Smooth muscle cell of the brain vasculature (primary cell): ENCODE measurements at places on chromosomes 2 and 18.
A peak's percentile ranks its signal among the peaks of the same experiment; 100 is the strongest.

- no peak for DNase-seq
These were observed 14.6 kb downstream of the UGP2 start for GRCh38 chr2:63856303-63856603.

GRCh38 chr18:48159816-48160215 is 229.4 kb upstream of the SMAD2 start:
- DNase-seq: no peak

- DNase-seq: no peak
These were observed 35.9 kb upstream of the HTR2B start for GRCh38 chr2:231160701-231161100.

DNA sequence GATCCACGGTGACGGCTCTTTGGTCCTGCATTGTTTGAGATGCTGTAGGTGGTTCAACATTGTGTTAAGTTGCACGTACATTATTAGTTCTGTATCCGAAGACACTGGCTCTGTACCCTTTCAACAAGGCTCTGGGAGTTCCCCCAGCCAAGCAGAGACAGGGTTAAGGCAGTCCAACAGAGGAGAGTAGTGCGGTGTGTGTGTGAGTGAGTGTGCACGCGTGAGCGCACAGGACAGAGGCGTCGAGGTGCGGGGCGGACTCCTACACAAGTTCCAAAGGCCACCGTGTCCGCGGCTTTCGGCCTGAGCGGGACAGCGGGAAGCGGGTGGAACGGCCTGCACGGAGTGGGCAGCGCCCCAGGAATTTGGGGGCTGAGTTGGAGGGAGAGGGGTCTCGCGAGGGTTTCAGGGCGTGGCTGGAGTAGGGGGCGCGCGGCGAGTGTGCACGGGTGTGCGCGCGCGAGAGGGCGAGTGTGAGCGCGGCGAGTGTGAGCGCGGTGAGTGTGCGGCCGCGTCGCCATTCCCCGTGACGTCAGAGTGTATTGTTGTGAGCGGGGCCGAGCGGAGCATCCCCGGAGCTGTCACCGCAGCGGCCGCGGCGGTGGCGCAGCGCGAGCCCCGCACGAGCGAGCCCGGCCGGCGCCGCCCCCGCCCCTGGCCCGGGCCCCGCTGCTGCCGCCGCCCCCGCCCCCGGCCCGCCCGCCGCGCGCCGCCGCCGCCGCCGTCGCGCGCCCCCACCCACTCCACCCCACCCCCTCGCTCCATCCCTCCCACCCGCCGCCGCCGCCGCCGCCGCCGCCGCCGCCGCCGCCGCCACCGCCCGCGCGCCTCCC is at the start of gene ASXL3:
Gene ASXL3, plus strand, starts transcription at position 535 of the 833 bp plus-strand sequence. CDS start 413 bp downstream, outside the sequence.
- DNase-seq: no peak

- no peak for DNase-seq
These were observed 7.5 kb upstream of the PTPN2 start for GRCh38 chr18:12891561-12891960.

- DNase-seq: no peak
These were observed 800.8 kb upstream of the GYPC start for GRCh38 chr2:125855204-125855603.

GRCh38 chr2:86036669-86037138 is 69.0 kb downstream of the POLR1A start:
- DNase-seq: no peak

DNA sequence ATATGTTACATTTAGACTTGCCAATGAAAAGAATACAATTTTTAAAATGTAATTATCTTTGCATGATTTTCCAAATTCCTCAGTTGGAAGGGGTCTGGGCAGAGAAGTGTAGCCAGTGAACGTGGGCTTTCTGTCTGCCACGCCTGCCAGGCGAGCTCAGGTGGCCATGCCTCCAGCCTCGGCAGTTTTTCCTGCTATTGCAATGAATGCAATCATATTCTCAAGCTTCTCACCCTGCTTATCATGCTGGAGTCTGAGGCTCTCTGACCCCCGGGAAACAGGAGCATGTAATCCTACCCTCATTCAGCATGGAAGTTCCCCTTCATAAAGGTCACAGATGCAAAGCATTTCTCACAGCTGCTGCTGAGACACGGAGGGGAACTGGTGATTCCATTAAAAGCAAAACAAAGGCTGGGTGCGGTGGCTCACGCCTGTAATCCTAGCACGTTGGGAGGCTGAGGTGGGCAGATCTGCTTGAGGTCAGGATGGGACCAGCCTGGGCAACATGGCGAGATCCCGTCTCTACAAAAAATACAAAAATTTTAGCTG is 154.8 kb downstream of the MBP start:
- no peak for DNase-seq

DNA sequence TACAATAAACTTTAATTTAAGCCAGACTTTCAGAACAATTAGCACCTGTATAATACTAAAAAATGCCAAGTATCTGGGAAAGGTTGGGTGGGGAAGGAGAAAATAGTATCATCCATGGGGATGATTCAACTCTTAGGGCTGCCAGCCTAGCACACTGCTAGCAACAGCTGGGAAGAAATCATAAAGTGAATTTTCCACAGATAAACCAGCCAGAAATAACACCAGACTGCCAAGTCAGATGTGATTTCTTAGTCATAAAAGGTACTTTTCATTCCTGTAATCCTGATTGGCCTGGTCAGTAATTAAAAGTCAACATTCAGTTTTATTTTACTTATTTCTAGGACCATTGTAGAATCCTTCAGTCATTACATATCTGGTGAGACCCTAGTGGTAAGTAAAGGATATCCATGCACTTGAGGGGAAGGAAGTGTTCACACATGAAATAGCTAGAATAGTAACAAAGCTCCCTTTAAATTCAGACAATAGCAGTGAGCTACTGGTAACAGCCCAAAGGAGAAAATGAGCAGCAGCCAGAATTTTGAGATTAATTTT is 59.4 kb downstream of the LIMS1 start:
- DNase-seq: no peak

DNA sequence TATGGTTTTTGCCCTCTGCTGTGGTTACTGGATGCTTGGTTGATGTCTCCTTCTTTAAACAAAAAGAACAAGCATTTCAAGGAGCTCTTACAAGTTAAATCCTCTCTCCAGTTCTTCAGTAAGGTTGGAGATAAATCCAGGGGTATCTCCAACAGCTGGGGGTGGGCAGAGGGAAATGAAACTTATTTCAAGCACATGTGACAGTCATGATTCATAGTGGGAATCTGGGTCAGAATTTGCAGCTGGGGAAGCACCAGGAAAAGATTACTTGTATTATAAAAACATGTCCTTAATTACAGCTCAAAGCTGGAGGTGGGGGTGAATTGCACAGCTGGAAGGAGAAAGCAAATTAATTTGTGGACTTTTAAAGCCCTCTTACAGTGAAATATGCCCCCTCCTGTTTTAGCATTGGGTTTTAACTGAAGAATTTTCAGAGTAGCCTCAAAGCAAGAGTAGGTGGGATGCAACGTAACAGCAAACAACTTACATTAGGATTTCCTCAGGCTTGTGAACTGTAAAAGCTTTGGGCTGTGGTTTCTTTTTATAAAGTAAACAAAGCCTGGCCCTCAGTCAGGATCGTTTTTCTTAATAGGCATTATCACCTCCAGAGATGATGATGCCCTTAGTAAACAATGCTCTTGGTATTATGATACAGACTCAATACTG is 596.4 kb downstream of the NYAP2 start:
- DNase-seq: peak; percentile 32

- no peak for DNase-seq
These were observed 18.9 kb upstream of the ITGA4 start for GRCh38 chr2:181438261-181438660.

DNA sequence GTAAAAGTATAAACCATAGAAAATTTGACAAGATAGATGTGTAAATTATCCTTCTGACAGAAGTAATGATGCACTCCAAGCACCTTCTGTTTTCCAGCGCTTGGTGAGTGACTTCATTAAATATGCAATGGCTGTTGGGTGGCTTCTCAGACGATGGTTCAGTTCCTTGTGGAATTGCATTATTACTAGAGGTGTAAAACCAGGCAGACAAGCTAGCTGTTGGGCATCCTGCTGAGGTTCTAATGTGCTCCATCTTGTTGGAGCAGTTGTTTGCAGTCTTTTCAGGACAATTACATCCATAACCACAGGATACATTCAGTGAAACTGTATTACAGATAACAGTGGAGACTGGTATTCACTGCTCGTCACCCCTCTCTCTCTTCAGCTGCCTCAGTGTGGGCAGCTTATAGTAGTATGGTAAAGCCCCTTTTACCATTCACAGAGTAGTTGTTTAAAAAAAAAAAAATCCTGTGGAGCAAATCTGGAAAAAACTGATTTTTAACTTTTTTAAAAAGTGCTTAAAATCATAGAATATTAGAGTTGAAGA is 143.5 kb downstream of the AGPS start:
- DNase-seq: no peak

DNA sequence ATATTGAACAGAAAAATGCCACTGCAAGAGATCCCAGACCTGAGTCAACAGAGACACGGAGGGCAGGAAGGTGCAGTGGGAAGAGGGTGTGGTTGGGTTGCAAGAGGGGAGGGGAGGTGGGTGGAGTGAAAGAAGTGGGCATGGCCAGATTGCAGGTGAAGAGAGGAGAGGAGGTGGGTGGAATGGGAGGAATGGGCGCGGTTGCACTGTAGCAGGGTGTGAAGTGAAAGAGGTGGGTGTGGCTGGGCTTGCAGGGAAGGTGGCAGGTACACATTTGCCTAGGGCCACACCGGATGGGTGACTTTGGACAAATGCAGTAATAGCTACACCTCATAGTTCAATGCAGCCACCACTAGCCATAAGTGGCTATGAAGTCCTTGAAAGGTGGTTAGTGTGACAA is 71.1 kb downstream of the DOCK10 start:
- no peak for DNase-seq

GRCh38 chr2:120283649-120284048 is 31.0 kb downstream of the RALB start:
- DNase-seq: peak; percentile 28

GRCh38 chr2:96552315-96553175 is 16.0 kb downstream of the ARID5A start:
- no peak for DNase-seq

- no peak for DNase-seq
These were observed 25.4 kb downstream of the ASXL3 start for GRCh38 chr18:33603454-33603853.

GRCh38 chr2:216110620-216111019 is 1.5 kb downstream of the XRCC5 start:
- no peak for DNase-seq

- DNase-seq: no peak
These were observed 54.6 kb upstream of the ODC1 start for GRCh38 chr2:10502803-10503107.

GRCh38 chr2:88549616-88550292 is 77.5 kb downstream of the EIF2AK3 start:
- no peak for DNase-seq

DNA sequence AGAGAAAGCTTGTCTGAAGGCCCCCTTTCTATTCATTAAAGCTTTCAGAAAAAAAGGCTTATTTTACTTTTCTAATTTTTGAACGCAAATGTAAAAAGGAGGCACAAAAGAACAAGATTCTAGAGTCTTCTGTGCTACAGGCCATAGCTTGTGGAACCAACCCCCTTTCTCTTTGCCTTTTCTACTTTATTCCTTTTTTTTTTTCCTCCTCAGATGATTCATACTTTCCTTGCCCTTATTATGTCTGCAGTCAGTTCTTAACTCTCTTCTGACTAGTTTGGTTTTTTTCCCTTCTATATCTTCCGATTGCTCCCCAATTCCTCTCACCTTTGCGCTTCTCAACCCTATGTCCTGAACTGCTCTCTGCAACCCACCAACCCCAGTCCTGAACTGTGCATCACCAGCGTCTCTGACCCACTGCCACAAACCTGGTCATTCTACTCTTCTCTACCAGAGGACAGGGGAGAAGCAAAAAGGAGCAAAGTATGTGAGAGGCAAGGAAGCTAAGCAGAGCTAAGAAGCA is 56.9 kb upstream of the WIPF1 start:
- no peak for DNase-seq

- DNase-seq: no peak
These were observed 13.1 kb downstream of the PID1 start for GRCh38 chr2:229257985-229258384.
